NCI-H446 treated with DMSO at 0.1 percent for 48 hours (cell line): ENCODE measurements at places on chromosomes 4 and X.
A peak's percentile ranks its signal among the peaks of the same experiment; 100 is the strongest.

- DNase-seq: no peak
Measured at GRCh38 chrX:12681047-12681446, 110.2 kb upstream of the PRPS2 start.

DNA sequence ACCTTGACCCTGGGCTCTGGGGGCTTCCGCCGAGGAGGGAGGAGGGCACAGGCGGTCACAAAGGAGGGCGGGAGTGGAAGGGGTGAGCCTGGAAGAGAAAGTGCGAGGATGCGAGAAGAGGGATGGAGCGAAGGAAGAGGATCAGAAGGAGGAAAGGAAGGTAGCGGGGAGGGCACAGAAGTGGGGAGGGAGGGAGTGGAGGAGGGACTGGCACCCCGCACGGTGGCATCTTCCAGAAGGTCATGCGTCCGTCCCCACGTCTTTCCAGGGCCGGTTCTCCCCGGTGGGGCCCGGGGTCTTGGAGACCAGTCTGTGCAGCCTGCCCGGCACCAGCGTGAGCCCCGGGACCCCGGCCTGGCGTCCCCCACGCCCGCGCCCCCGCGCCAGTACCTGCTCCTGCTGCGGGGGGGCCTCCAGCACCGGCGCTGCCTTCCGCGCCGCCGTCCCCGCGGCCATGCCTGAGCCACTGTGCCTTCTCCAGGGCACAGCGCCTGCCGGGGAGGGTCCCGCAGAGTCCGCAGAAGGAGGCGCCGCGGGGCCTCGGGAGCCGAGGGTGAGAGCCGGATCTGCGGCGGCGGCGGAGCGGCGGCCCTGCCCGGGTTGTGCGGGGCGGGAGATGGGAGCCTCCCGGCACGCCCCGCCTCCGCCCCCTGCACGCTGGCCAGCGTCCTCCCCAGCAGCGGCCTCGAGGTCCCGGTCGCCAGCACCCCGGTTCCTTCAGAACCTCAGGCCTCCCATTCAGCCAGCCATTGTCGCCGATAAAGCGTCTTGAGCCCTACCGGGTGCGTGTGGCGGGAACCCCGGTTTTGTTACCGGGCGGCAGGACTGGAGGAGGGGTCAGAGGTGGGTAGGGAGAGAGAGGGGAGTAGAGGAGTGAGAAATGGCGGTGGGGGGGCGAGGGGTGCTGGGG is at the start of gene RNF175:
RNF175 (minus strand) TSS at position 618 of the 910 bp plus-strand sequence; CDS start at position 456, 162 bp downstream.
- DNase-seq: no peak

GRCh38 chrX:148928811-148929210 is 428.4 kb downstream of the AFF2 start:
- no peak for DNase-seq

DNA sequence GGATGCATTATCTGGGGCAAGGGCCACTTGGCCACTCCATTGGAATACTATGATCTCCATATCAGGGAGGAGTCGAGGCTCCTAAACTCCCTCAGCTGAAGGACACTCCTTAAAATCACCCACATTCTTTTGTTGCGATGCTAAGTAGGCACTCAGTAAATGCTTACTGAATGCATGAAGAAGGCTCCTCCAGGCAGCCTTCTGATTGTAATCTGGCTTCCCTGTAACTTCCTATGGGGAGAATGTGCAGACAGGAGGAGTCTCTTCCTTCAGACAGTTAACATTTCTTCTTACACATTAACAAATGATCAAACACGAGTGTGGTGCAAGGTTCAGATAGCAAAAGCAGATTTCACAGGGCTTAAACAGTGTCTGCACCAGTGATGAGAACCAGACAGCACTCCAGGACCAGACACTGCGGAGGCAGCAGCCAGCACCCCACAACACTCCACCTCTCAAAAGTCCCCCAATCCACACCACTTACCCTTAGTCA is 21.4 kb upstream of the USO1 start:
- DNase-seq: no peak

GRCh38 chr4:109072595-109072994 is 229.9 kb downstream of the COL25A1 start:
- DNase-seq: no peak

- DNase-seq: no peak
Measured at GRCh38 chr4:180350901-180351300, 1892.3 kb upstream of the TENM3 start.

DNA sequence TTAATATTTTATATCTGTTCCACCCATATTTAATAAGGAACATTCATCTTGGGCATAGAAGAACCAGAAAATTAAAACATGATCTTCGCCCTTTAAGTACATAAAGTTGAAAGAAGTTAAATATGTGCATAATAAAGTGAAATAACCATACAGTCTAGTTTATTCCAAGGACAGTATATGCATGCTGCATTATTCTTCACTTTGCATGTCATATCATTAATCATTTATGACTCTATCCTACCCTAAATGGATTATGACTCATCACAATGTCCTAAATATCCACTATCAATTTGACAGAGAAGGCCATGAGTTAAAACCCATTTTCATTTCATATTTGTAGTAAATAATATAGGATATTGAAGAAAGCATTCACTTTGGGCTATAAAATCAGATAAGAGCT is 576.5 kb upstream of the GNPDA2 start:
- DNase-seq: no peak

DNA sequence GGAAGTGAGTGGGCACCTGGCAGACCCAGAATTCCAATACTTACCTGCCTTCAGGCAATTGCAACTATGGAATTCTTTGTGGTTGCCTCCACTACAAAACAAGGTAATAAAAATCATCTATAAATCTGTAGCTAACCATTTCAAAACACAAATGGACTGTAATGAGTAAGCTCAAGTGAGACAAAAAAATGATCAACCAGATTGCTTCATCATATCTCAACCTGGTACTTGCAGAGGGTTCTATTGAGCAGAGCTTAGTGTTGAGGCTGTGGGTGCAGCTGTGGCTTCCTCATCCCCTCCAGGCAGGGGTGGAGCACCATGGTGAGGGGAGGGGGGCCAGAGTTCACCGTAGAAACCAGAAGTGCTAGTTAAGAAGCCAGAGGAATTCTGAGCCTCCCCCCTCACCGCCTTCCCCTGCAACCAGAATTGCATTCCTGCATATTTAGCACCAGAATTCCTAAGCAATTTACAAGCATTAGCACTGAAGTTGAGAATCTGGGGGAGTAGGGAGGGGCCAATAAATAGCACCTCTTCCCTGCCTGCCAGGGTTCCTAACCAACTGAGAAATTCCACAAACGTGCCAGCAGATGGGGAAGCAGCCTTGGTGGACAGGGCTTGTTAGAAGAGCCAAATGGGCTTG is 11.5 kb downstream of the CTAG1A start:
- no peak for DNase-seq

- DNase-seq: no peak
Measured at GRCh38 chrX:2618516-2618915, 72.6 kb upstream of the CD99 start.

- DNase-seq: peak; percentile 83
Measured at GRCh38 chrX:111680988-111681779, at the start of gene ALG13. ALG13 (plus strand) TSS chrX:111681170; CDS start chrX:111681219, 49 bp downstream.

DNA sequence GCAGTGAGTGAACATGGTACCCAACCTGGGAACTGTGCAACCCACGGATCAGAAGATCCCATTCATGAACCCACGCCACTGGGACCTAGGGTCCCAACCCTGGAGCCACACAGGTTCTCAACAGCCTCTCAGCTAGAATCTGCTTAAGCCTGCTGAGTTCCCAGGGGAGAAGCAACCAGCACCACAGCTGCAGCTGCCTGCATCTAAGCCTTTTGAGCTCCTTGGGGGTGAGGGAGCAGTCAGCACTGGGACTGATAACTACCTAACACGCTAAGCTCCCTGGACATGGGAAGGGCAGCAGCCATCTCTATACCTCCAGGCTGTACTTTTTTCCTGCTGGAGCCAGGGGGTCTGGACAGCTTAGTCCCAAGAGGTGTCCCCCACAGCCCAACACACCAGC is 179.3 kb downstream of the IL15 start:
- no peak for DNase-seq
